Cardiac septum (tissue), 1 donor: ENCODE measurements at places on chromosomes 2 and 18.

- no peak for DNase-seq
These were observed 67.8 kb upstream of the LMAN1 start for GRCh38 chr18:59426855-59427254.

GRCh38 chr2:24181849-24182248, 7.0 kb downstream of the FAM228A start:
- no peak for DNase-seq

DNA sequence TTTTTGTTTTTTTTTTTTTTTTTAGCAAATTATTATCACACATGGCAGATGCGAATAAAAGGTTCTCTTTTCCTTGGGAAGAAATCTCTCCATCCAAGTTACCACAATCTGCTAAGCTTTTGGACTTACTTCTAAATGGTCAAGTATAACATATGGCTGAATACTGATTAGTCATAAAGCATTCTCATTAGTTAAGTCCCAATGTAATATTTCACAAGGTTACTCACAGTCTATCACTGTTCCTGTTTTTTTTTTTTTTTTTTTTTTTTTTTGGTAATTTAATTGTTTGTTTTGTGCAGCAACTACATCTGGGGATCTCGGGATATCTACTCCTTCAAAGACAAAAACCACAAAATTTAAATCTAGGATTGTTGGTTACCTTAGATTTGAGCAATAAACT, 771.7 kb downstream of the CPS1 start:
- no peak for DNase-seq

- DNase-seq = no peak
These were observed 103.2 kb upstream of the OTX1 start for GRCh38 chr2:62947403-62947802.

DNA sequence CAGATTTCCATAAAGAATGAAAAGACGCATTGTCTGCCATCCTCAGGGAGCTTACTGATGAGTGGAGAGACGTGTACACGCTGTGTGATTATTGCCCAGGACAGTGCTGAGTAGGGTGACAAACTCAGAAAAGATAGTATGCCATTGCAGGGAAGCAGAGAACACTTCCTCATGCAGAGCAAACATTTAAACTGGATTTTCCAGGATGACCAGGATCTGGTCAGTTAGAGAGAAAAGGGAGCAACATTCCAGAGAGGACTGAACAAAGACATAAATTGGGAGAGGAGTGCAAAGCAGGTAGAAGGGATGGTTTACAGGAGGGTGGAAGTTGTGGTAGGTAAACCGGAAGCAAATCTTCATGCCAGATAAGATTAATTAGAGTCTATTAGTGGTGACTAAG, 2.3 kb downstream of the SLC9A2 start:
- DNase-seq = no peak

DNA sequence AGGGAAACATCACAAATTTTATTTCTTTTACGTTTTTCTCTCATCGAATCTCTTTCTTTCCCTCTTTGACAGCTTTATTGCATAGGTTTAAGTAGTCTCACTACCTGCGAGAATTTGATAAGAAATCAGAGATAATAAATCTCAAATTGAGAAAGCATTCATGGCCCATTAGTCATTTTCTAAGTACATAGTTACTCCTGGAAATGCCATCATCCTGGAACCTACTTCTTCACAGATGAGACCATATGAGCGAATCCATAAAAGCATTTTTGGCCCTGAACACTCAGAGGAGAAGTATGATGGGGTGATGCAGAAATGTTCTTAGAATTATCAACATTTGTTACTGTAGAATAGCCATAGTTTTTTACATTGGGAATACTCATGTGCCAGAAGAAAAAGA, 138.0 kb upstream of the ARHGAP28 start:
- no peak for DNase-seq

DNA sequence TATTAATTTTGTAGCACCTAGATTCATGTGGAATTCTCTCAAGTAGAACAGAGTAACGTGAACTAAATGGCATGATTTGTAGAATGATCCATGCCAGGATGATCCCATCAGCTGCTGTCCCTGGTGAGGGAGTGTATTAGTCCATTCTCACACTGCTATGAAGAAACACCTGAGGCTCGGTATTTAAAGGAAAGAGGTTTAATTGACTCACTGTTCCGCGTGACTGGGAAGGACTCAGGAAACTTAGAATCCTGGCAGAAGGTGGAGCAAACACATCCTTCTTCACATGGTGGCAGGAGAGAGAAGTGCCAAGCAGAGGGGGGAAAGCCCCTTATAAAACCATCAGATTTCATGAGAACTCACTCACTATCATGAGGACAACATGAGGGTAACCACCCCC, 312.6 kb downstream of the PTPRM start:
- DNase-seq = no peak

DNA sequence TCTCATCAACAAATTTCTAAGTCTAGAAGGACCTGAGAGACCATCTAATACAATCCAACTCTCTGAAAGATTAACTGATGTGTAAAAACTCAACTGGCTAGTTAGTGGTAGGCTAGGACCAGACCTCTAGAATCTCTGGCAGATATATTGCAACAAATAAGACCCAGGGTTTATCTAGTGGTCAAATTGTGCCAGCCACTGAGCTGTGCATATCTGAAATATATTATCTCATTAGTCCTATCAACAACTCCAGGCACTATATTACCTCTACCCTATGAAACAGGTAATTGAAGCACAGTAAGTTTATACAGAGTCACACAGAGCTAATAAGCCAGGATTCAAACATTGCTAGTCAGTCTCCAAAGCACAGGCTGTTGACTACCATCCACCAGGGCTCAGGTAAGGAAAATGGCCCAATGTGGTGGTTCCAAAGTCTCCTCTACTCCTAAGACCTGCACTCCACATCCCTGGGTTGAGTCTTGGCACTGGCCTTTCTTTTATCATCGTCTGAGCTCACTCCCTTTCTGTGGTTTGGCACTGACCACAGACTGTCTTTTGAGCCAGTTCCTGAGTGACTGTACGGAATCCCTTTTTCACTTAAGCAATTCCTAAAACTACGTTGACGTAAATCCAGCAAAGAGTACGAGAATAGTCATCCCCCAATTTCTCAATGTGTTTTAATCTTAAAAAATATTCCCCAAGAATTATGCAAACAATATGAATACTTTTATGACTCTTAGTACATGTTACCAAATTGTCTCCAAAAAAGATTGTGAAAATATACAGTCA, 11.9 kb upstream of the PID1 start:
- DNase-seq = no peak

DNA sequence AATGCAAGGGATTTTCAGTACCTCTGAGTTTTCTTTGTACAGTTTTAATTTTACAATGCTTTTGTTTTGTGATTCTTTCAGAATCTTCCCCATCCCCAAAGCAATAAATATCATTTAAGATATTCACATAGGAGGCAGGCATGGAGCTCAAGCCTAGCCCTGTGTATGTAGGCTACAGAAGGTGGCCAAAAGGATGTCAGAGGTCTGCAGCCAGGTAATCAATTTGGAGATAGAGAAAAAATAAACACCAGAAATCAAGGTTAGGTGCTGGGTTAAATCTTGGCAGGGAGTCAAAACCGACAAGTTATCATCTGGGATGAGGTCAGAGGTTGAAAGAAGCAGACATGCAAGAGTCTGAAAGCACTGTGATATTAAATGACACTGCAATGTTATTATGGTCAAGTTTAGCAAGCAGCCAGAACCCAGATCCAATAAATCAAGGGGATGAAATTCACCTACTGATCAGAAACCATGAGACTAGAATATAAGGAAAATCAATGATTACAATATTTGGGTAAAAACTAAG, 45.1 kb upstream of the LRP1B start:
- DNase-seq = no peak

DNA sequence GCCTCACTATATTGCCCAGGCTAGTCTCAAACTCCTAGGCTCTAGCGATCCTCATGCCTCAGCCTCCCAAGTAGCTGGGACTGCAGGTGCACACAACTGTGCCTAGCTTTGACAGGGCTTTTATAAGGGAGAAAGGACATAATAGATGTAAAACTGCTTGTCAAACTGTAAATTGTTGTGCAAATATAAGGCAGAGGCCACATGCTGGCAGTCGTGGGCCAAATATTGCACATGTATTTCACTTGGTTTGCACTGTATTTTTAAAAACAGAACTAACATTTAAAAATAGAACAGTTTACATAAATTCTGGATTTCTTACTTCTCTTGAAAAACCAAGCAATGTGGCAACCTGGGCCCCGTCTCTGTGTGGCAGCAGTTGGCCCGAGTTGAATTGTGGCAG, 31.2 kb upstream of the MYO3B start:
- DNase-seq = no peak

DNA sequence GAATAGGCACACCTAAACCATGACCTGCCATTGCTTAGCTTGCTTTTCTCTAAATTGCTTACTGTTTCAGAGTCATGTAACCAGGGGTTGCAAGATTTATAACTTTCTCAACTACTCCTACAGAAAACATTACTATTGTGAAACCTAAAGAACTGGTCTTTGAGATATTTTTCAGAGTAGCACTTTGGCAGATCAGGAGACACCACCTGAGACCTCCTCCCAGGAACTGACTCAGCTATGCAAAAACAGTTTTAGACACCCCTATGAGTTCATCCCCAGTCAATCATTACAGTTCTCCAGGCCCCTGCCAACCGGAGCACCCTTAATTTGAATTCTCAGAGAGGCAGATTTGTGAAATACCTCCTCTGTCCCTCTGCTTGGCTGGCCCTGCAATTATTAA, 80.3 kb downstream of the MBOAT2 start:
- DNase-seq = no peak

- no peak for DNase-seq
These were observed 260.0 kb upstream of the ID2 start for GRCh38 chr2:8421658-8422449.
